Activated T-helper 2 cell treated with anti-CD3 and anti-CD28 coated beads, Interferon-gamma antibody, Interleukin-2, Interleukin-4, amounts not matched to agents 10 μg/mL and 5 μg/mL and 100 μg/mL, durations not matched to agents 14 hours and 24 hours and 36 hours (primary cell): ENCODE measurements at places on chromosomes 1 and 21. TPM values are rescaled to one million over a fixed set of nuclear protein-coding genes. Genes with fewer than 3 reads are reported as not detected.
A peak's percentile ranks its signal among the peaks of the same experiment; 100 is the strongest.

- DNase-seq, result no peak
Measured at GRCh38 chr21:31351960-31352359, 7.9 kb upstream of the TIAM1 start.

DNA sequence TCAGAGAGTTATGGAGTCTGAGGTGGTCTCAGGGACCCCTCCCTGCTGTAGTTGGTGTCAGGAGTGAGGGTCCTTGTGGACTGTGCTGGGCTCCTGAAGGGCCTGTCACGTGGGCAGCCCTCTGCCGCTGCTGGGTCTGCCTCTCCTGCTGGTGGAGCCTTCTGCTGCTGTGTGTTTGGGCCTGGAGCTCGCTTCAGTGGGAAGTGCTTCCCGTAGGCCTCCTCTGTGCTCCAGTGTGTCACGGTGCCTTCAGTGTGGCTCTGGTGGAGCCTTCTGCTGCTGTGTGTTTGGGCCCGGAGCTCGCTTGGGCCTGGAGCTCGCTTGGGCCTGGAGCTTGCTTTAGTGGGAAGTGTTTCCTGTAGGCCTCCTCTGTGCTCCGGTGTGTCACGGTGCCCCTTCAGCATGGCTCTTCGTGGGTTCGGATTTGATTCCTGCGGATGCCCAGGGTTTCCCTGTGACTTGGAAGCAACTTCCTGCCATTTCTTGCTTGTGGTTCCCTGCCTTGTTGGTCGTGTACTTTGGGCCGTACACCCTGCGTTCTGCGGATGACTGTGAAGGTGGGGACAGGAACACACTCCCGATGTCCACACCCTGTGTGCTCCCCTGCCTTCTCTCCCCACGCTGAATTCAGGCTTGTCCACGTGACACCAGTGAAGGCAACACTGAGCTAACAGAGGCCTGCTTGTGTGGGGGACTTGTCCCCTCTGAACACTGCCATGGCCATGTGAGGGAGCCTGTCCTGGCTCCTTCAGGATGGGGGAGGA, 19.5 kb downstream of the C1orf174 start:
- no peak for DNase-seq

Gene EPHB2
- not detected in 2 replicates for total RNA-seq

GRCh38 chr1:167529829-167530474, 11.6 kb upstream of the CD247 start:
- no peak for DNase-seq

Gene EDARADD
- total RNA-seq, result 53.8 and 54.8 TPM in 2 replicates

- DNase-seq, result no peak
Measured at GRCh38 chr1:180181048-180181447, 26.4 kb downstream of the QSOX1 start.

Gene FTCD
- 0.14 and 0.23 TPM in 2 replicates for total RNA-seq

DNA sequence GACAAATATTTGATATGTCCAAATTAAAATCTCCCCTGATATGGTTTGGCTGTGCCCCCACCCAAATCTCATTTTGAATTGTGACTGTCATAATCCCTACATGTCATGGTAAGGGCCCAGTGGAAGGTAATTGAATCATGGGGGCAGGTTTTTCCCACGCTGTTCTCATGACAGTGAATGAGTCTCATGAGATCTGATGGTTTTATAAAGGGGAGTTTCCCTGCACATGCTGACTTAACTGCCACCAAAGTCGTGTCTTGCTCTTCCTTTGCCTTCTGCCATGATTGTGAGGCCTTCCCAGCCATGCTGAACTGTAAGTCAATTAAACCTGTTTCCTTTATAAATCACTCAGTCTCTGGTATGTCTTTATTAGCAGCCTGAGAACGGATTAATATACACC, 207.0 kb downstream of the BARHL2 start:
- DNase-seq, result no peak

DNA sequence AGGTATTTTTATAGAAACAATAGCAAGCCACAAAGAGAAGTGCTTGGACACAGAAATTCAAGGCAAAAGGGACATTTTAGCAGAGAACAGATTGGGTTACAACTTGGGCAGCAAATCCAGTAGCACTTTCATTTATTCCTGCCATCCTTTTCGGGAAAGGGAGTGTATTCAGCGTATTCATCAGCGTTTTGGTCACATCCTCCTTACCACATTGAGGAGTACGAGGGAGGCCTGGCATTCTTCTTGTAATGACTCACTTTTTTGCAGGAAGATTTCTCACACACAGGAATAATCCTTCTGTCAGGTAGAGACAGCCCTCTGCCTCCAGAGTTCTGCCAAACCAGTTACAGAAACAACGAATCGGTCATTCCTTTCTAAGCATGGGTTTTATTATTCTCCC, 18.1 kb upstream of the FAM78B start:
- DNase-seq, result no peak

DNA sequence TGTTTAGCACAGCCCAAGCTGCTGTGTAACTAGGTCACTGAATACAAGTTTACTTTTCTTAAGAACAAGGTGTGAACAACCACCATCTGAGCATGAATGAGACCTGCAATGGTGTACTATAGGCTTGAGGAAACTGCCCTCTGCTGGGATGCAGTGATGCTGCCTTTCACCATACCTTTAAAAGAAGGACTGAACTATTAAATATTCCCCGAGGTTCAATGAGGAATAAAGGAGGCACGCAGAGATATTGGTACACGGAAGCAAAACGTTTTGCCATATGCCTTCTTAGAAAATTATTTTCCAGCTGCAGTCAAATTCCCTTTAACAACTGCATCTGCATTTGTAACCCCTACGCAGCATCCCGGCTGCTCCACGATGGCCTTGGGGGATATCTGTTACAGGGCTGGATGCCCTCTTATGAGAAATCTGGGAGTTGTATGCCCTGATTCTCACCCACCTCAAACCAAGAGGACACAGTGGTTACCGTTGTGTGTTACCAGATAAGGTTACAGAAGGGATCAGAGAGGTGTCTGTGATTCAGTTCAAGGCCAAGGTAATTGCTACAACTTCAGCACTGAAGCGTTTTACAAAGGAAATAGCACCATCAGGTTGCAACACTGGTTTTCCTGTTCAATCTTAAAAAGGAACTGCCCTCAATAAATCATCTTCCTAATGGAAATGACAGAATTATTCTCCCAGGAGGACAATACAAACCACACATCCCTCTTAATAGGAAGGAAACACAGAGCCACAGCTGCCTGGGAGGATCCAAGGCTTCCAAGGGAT, 470.5 kb downstream of the LTN1 start:
- DNase-seq, result no peak

Gene KCNK1
- 5.4 and 6.1 TPM in 2 replicates for total RNA-seq

Gene SPRR1B
- not detected in 2 replicates for total RNA-seq

DNA sequence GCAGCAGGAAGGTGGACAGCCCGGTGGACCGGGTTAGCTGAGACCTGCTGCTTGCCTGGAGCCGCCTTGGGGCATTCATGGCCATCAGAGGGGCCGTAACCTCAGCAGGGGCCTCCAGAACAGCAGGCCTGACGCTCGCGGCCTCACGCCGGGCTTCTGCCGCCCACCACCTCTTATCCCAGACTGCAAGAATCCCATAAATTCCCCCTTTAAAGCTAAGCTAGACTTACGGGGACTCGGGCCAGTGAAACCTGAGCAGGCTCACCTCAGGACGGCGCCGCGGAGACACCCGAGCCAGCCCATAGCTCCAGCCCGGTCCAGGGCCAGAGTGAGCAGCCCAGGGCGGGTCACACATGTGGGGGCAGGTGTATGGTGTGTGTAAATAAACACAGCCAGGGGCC, 132.3 kb downstream of the GLIS1 start:
- DNase-seq, result no peak

DNA sequence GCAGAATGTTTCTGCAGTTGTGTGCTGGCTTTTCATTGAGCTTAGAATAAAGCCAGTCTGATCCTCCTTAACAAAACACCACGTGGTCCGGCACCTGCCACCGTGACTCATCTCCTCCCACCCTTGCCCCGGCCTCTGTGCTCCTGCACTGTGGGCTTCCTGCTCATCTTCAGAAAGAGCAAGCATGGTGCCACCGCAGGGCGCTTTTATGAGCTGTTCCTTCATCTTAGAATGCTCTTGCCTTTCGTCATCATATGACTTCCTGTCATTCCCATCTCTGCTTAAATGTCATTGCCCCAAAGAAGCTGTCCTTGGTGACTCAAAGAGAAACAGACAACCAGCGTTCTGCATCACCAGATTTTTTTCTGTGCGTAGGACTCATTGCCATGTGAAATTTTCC, 117.8 kb downstream of the HHAT start:
- DNase-seq, result peak; percentile 64
